Inflammatory macrophage treated with lipopolysaccharide for 1 hour (primary cell): ENCODE measurements at places on chromosomes 3 and 15.

GRCh38 chr3:58148049-58148448 lies 62.7 kb downstream of the DNASE1L3 start:
- DNase-seq = no peak

- DNase-seq = peak; percentile 48
Observed at GRCh38 chr15:74010929-74011540, 16.5 kb downstream of the PML start.

GRCh38 chr3:38006445-38006995 lies 15.9 kb downstream of the VILL start:
- DNase-seq = no peak

GRCh38 chr3:32181365-32181764 lies 57.1 kb upstream of the CMTM8 start:
- no peak for DNase-seq
